Germinal center (tissue), 1 donor: ENCODE measurements at places on chromosomes 16 and 17.
A peak's percentile ranks its signal among the peaks of the same experiment; 100 is the strongest.

DNA sequence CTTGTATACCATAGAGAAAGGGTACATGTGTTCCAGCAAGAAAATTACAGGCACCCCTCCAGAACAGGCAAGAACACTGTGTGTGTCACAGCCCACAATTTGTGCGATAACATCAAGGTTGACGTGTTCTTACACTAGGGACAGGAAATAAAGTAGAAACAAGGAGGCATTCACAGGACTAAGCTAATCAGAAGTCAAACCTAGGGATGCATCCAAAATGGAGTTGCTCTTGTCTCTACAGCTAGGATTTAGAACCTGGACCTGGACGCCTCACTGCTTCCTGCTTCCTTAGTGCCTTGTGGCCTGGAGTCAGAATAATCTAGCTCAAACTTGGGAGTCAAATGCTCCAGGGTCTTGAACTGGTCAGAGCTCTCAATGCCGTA, 41.3 kb downstream of the GINS3 start:
- no peak for DNase-seq

GRCh38 chr16:69276148-69277115, 34.7 kb upstream of the VPS4A start:
- no peak for DNase-seq

DNA sequence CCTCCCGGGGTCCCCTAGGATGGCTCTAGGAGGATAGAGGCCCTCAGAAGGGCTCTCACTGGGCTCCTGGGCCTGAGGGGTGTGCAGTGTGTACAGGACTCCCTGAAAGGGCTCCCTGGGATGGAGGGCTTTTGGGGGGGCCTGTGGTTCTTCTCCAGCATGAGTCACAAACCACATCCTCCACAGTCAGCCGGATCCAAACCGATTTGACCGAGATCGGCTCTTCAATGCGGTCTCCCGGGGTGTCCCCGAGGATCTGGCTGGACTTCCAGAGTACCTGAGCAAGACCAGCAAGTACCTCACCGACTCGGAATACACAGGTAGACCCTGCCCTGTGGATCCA, 4.5 kb downstream of the TRPV2 start:
- no peak for DNase-seq

- no peak for DNase-seq
These were observed 4.4 kb upstream of the ABCA9 start for GRCh38 chr17:69065113-69065512.

DNA sequence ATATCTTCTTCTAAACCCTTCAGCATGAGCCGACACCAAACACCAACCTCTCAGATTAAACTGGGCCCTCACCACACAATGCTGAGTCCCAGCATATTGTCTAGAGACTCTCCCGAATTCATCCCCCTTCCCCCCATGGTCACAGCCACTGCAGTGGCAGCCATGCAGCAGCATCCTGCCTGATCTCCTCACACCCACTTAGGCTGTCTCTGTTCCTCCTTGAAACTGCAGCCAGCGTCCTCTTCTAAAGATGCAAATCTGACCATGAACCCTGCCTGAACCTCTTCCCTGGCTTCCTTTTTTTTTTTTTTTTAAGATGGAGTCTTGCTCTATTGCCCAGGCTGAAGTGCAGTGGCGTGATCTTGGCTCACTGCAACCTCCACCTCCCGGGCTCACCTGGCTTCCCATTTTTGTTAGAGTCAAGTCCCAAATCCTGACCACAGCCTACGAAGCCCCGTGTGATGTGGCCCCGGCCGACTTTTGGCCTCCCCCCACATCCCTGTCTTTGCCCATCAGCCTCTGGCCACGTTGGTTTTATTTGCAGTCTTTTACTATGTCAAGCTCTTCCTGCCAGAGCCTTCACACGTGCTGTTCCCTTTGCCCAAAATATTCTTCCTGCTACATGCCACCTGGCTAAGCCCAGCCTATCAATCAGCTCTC, 2.8 kb downstream of the FA2H start:
- peak; percentile 74 for DNase-seq

DNA sequence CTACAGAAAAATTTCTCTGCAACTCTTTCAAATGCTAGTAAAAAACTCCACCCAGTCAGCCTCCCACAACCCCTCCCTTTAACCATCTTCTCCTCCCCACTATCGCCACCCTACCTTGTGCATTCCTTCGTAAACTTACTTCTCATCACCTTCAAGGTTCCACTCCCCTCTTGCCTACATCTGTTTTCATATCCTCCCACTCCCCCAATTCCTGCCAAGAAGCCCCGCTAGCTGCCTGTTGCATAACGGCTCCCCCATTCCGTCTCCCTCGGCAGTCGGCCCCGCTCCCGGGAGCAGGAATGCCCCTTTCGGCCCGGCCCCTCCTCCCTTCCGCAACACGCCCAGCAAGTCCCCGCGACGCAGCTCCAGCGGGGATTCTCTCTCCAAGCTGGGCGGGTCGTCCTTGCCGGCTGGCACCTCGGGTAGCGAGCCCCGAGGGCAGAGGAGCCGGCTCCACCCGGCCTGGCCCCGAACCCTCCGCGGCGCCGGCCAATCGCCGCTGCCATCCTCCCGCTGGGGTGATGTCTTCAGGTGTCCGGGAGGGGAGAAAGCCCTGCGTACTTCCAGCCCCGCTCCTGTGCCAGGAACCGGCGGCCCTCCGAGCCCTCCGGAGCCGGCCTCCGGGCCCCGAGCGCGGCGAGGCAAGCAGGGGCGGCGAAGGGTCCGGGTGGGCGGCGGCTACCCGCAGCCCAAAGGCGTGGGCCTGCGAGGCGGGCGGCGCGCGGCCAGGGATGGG, 1.5 kb downstream of the PHLPP2 start:
- peak; percentile 70 for DNase-seq

DNA sequence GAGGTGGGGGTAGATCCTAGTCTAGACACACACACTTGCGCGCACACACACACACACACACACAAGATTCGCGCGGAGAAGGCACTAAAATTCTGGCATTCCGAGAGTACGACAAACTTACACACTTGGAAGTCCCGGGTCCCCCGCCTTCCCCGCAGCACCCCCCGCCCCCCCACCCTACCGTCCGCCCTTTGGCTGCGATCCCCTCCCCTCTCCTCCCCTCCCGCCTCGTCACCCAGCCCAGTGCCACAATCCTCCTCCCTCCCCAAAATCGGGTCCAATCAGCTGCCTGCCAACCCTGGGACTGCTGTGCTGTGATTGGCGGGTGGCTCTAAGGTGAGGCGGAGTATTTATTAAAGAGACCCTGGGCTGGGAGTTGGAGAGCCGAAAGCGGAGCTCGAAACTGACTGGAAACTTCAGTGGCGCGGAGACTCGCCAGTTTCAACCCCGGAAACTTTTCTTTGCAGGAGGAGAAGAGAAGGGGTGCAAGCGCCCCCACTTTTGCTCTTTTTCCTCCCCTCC, at the start of gene SOX9:
TSS of gene SOX9 (plus strand) at position 379 of the 522 bp plus-strand sequence. CDS start 372 bp downstream, outside the sequence.
- peak; percentile 90 for DNase-seq
